ENCODE measurements at places on chromosomes 7 and 10.

- DNase-seq: no peak
These were observed 31.3 kb downstream of the AFAP1L2 start for GRCh38 chr10:114372995-114373394.

DNA sequence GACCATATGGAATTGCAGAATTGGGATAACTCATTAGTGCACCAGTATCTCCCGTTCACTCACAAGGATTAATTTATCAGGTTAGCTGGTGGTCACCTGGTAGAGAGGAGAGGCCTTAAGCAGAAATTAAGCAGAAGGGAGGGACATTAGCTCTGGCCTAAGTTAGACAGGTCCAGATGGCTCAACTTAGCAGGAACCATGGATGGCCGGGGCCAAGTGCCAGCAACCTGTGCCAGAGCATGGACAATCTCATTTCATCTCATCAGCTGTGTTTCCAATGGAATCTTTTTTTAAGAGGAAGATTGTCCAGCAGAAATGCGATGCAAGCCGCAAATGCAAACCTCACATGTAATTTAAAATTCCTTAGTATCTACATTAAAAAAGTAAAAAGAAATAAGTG, 82.2 kb downstream of the JCAD start:
- DNase-seq: no peak

DNA sequence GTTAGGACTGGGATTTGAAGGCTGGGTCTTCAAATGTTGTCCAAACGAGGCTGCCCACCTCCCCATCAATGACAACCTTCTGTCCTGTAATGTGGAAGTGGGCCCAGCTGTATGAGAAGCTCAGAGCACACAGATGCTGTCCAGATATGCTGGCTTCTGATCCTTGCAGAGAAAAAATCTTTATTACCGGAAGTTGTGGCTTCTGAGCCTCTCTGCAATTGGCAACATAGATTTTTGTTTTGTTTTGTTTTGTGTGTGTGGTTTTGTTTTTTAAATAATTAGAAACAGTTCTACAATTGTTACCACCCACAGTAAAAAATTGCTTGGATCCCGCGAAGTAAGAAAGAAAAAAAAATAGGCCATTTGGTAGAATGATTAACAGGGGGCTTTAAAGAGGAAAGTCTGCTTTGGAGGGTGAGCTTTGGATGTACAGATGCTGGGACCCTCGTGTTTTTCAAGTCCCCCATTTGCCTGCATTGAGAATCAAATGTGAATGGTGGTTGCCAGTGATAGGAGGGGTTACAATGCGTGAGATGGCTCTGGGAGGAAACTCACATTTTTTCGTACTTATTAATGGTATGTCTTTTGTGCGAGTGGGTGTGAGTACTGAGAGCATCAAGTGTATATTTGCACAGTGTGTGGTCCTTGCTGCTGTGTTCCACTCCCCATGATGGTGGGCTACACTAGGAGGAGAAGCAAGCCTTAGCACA, 153.2 kb downstream of the TCF7L2 start:
- DNase-seq: no peak

DNA sequence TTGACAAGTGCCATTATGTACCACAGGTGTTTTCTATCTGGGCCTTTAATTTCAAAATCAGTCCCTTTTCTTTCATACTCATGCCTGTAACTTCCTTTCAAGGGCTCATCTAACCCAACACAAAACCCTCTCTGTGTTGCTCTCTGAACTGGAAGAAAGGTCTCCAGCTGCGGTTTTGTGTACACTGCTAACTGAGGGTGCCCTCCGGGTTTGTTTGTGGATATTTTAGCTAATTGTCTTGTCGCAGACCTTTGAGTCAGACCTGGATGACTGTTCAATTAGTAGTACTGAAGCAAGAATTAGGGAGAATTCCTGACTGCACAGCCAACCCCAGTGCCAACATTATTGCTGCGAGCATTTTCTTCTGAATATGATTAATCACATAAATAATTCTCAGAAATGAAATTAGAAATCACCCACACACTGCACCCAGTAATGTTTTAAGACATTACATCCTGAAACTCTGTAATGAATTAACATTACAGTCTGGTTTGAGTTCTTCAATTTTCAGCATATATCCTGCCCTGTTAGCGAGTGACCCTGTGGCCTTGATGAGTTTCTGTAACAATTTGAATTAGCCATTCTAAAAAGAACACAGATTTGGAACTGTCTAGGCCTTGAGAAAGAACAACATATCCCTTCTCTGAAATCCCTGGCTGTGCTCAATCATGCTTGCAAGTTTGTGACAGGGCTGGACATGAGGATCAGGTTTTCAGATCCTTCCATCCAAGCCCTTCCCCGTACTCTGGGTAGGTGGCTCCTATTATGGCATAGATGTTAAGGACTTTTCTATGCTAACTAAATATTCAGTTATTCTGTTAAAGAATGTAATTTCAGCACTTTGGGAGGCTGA, 460.1 kb downstream of the PLXDC2 start:
- DNase-seq: no peak

- no peak for DNase-seq
These were observed 81.7 kb downstream of the ABCA13 start for GRCh38 chr7:48252995-48253394.

DNA sequence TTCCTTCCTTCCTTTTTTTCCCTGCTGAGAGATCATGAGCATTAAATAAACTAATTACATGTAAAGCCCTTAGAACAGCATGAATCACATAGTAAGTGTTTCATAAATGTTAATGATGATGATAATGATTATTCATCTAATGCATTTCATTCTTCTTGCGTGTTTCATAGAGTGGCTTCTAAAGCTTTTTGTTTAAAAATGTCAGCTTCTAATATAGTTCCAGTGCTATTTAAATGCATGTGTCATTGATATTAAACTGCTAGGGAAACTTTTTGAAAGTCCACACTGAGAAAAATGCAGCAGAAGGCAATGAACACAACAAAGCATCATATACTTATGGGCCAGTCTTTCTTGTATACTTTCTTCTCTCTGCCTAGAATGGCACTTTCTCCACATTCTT, 894.8 kb downstream of the REEP3 start:
- no peak for DNase-seq

DNA sequence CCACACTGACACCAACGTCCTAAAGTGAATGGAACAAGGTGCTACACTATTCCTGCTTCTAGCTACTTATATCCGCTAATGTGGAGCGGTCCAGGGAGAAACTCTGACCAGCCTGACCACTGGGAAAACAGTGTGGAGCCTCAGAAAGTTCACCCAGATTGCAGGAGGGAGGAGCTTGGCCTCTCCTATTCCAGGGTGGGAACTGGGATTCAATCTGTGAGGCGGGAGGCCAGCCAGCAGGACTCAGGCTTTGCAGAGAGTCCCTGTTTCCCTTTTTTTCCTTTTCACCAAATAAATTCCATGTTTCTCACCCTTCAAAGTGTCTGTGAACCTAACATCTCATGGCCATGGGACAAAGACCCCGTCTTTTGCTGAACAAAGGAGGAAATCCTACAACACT, 86.4 kb upstream of the SEMA3C start:
- DNase-seq: no peak

- no peak for DNase-seq
These were observed 90.8 kb downstream of the DPY19L1 start for GRCh38 chr7:34946486-34946885.

DNA sequence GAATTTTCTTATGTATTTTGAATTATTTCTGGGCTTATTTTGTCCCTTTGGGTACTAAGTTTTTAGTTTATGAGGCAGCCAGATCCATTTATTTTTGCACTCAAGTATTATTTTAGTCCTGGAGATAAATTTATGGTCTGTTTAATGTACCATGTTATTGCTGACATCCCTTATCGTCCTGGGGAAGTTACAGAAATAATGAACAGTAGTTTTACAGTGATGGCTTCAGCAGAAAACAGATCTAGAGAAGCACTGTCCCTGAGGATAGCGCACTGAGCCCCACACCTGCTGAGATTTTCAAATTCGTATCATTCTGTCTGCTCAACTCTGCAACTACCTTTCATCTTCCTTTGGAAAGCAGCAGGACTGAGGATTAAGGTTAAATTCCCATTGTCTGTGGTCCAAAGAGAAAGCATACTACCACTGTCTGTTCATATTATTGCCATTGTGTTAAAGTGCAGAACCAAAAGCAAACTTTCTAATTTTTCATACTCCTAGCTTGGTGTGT, 168.3 kb downstream of the SNX13 start:
- DNase-seq: no peak

GRCh38 chr7:57449904-57450303, at the start of gene ZNF716:
Gene ZNF716 (plus strand): TSS chr7:57450177. CDS start chr7:57450289, 112 bp downstream.
- no peak for DNase-seq

Data from activated CD8-positive, alpha-beta memory T cell treated with anti-CD3 and anti-CD28 coated beads, Interleukin-2, amount 10 ng/mL, durations not matched to agents 7 days and 5 days (primary cell).